Putamen (tissue), 1 donor: ENCODE measurements at places on chromosomes 11 and 22.

DNA sequence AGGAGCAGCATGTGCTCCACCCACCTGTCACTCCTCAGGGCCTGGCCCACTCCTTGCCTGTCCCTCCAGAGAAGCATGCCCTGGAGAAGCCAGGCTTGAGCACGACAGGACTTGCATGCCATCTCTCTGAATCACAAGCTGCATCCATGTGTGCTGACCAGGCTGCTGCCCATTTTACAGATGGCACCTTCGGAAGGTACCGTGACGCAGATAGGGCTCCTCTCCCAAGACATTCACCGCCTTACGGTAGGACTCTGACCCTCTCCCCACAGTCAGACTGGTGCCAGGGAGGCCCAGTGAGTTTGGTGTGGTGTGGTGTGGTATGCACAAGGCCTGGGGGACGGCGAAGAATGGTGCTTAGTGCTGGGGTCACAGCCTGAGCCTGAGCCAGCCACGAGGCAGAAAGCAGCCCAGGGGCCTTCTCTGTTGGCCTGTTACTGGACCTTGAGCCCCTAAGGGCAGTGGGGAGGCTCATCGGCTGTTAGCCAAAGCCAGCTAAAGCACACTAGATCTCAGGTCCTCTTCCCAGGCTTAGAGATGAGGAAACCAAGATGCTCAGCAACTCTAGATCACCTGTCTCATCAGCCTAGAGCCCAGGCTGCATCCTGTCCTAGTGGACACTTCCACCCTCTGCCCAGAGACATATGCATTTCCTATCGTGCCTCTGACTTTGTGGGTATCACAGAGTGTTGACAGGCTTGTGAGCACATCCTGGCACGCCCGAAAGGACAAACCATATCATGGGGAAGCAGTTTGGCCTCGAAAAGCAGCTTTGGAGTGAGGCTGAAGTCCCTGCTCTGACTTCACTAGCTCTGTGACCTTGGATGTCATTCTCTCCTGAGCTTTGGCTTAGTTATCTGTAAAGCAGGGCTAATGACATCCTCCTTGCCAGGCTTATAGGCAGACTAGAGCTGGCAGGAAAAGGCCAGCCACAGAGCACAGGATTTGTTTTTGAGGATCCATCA is 17.8 kb downstream of the CYB5R2 start:
- DNase-seq, result no peak

DNA sequence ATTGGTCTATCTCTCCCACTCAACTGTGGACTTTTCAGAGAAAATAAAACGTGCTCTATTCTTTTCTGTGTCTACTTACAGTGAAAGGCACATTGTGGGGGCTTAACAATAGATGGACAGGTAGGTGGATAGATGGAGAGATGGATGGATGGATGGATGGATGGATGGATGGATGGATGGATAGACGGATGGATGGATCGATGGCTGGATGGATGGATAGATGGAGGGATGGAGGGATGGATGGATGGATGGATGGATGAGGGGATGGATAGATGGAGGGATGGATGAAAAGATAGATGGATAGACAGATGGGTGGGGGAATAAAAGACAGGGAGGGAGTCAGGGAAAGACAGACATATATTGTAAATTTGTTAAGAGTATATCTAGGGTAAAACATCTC is 14.2 kb upstream of the SLC1A2 start:
- no peak for DNase-seq

DNA sequence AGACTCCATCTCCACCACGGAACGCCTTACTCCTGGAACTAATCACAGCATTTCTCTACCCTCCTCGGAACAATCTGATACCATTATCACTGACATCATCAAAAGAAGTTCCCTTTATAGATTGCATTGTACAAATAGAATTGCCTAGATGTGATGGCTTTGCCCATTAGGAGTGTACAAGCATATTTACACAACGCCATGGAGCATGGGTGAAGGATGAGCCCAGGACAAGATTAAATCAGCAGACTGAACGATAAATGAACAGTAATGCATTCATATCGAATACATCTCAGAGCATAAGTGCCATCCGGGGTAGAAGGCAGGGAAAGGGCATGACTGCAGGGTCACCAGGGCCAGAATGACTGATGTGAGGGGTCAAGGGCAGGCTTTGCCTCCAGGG is 57.3 kb downstream of the KIRREL3 start:
- no peak for DNase-seq

DNA sequence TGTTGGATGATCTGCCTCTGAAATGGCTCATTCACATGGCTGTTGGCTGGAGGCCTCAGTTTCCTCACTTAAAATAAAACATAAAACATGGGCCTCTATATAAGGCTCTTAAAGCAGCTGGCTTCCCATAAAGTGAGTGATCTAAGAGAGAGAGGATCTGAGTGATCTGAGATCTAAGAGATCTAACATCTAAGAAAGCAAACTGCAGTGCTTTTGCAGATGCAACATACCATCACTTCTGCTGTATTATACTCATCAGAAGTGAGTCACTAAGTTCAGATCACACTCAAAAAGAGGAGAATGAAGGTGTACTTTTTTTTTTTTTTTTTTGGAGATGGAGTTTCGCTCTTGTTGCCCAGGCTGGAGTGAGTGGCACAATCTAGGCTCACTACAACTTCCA is 18.1 kb upstream of the HSPA8 start:
- no peak for DNase-seq

DNA sequence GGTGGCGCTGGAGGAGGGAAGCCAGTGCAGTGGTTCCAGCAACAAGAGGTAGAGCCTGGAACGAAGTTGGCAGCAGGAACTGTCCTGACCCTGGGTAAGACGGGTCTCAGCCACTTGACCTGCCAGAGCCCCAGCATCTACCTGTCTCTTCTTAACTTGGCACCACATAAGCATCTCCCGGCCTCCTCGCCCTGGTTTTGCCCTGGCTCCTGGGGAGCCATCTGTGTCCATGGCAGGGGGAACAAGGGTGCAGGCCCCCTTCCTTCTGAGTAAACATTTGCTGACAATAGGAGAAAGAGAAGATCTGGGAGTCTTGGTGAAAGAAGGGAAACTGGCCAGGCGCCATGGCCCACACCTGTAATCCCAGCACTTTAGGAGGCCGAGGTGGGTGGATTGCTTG is 12.8 kb downstream of the P2RY2 start:
- DNase-seq, result no peak

- DNase-seq, result peak; percentile 86
Observed at GRCh38 chr11:117677729-117678310, 119.2 kb downstream of the DSCAML1 start.
